ENCODE measurements at places on chromosomes 13 and 19.

- no peak for DNase-seq
Observed at GRCh38 chr13:66076417-66076816, 1153.7 kb downstream of the PCDH9 start.

DNA sequence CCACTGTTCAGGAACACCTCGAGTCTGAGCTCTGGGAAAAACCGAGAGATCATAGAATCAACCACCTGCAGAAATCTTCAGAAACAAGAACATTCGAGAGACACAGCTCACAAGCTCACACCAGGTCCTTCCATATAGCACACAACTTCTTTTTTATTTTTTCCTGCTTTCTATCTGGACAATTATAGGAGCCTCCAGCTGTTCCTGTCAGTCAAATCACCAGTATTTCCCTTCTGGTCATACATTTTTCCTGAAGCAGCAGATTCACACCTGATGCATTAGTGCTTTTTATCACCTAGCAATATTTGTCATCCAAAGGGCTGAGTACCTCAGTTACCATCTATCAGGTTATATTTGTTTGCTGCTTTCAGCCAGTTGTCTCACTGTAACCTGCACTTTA is 323.5 kb downstream of the FOXO1 start:
- no peak for DNase-seq

DNA sequence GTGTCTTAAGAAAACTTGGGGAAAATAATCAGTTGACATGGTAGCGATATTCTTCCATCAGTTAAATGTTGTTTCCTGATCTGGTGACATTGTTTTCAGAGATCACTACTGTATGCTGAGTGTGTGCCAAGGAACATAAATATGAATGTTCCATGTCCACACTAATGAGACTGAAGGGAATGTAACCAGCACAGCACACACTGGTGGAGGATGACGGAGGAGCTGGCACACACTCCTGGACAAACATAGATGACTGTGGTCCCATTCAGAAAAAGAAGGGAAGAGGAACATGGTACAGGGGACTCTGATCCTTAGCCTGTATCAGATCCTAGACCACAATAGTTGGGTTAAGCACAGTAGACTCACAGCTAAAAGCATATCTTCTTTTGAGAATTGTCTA is 574.8 kb downstream of the MYO16 start:
- DNase-seq = no peak

- DNase-seq = peak; percentile 51
Observed at GRCh38 chr13:73060251-73061160, 1.7 kb downstream of the KLF5 start.

DNA sequence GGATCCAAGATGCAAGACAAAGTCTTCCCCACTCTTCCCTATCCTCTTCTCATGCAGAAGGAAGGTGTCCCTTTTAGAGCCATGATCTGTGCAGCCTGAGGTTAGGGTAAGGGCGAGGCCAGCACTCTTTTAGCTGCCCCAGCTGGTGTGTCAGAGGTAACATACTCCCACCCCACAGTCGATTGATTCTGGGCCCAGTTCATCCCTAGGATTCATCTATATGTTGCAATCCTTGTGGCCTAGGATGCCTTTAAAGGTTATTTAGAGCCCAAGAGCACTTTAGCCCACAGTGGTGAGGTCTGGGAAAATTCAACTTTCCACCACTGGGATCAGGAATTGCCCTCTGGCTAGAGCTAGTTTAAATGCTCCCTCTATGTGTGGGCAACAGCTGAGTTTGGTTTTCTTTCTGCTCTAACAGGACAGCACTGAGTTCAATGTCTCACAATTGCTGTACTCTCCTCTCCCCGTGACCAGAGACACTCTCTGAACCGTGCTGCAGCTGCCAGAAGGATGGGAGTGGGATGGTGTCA is 201.3 kb upstream of the SERP2 start:
- no peak for DNase-seq

Data from 8988T (cell line).